GOT3 (cell line): ENCODE measurements at places on chromosomes 12 and 14.
A peak's percentile ranks its signal among the peaks of the same experiment; 100 is the strongest.

- DNase-seq = no peak
Observed at GRCh38 chr12:40203060-40203430, 21.8 kb upstream of the LRRK2 start.

GRCh38 chr12:17235996-17236395, 630.0 kb upstream of the LMO3 start:
- DNase-seq = no peak

- DNase-seq = no peak
Observed at GRCh38 chr12:103858953-103859601, 18.0 kb upstream of the NT5DC3 start.

DNA sequence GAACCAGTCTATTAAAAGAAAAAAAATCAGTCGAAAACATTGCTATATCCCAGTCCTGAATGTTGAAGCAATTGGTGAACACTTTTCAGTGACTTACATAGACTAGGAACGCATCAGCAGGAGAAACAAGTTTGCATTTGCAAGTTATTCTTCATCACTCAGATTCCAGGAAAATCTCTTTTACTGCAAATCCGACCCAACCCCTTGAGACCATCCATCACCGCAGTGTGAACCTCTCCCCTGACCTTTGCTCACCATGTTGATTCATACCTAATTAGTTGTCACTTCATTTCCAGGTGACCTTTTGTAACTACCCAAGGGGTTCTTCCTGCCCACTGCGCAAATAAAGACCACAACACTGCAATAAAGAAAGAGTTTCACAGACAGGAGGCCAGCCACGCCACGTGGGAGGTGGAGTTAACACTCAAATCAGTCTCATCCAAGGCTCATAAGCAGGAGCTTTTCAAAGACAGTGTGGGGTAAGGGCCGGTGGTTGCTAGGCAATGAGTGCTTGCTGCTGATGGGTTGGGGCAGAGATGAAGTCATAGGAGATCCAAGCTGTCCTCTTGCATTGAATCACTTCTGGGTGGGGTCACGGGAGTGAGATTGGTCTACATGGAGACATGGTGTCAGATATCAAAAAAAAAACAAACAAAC, 241.3 kb upstream of the TMEM132C start:
- DNase-seq = no peak

DNA sequence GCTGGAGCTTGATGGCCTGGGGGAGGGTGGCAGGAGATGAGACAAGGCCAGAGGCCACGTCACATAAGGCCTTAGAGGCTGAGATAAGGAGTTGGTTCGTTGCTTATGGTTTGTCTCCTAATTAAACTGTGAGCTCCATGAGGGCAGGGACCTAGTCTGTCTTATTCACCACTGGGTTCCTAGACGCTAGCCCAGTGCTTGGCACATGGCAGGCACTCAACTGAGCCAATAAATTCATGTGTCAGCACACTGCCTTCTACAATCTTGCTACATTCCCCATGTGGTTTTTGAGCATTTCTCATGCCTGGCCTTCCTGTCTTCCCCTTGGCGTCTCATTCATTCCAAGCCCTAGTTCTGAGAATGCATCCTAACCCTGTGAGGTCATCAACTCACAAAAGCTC, 92.5 kb upstream of the MED13L start:
- no peak for DNase-seq

GRCh38 chr14:65449647-65450046, 37.1 kb downstream of the FUT8 start:
- no peak for DNase-seq

DNA sequence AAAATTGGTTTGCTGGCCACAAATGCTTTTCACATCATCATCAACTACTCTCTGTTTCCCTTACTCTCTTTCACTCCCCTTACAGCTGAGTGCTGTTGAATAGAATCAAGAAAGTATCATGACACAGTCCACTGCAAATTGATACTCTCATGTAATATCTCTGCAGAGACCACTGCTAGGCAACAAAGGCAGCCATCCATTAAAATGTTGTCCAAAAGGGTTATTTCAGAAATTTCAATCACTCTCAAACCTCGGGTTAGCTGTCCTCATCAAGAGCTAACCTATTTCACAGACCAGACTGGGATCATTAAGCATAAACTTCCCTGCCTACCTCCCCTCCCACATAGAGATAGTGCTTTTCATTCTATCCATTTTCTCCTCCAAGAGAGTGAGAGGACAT, 186.7 kb downstream of the PLCZ1 start:
- no peak for DNase-seq

DNA sequence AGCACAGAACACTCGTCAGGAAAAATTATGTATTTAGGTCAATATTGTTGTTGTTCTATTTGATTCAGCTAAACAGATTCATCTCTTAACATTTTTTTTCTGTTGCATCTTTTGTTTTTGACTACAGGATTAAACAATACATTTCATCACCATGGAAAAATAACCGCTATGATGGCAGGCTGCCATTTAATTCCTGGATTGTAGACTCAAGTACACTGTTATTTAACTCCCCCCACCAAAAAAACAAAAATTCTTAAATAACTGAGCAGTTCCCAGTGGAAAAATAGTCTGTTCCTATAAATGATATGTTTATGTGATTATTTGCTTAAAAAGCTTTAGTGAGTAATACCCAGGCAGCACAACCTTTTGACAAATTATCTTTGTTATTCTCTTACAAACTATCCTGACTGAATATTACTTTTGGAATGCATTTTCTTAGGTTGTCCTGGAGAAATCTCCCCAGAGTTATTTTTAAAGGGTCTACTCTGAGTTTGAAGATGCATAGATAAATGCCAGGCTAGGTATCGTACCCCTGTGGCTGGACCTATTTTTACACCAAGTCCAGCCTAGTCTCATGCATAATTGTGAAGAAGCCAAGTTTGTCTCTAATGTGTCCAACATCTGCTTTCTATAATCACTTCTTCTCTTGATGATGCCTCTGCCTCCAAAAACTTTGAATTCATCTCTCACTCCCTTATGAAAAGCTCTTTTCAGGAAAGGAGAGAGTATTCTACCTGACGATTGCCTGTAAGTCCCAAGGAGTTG, 3.7 kb downstream of the KERA start:
- no peak for DNase-seq

DNA sequence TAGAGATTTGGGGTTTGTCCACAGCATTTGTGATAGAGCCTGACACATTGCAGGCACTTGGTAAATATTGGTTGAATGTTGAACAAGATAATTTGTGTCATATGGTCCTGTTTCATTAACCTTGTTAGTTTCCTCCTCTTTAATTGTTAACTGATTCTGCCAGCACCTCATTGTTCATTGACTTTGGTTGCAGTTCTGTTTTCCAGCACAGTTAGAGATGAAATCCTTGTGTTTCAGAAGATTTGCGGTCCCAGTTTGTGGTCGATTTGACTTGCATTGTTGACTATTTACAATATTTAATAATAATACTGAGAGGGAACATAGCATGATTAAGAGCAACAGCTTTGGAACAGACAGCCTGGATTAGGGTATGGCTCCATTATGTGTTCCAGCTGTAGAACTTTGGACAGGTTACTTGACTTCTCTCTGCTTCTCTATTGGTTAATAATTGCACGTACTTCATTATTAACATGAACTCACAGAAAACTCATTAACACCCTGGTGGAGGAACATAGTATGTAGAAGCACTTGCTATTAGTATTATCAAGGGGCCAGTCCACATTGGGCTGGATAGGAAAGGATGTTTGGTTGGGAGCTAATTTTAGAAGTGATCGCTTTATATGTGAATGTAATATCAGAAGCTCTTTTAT, 8.7 kb downstream of the DRAM1 start:
- no peak for DNase-seq

DNA sequence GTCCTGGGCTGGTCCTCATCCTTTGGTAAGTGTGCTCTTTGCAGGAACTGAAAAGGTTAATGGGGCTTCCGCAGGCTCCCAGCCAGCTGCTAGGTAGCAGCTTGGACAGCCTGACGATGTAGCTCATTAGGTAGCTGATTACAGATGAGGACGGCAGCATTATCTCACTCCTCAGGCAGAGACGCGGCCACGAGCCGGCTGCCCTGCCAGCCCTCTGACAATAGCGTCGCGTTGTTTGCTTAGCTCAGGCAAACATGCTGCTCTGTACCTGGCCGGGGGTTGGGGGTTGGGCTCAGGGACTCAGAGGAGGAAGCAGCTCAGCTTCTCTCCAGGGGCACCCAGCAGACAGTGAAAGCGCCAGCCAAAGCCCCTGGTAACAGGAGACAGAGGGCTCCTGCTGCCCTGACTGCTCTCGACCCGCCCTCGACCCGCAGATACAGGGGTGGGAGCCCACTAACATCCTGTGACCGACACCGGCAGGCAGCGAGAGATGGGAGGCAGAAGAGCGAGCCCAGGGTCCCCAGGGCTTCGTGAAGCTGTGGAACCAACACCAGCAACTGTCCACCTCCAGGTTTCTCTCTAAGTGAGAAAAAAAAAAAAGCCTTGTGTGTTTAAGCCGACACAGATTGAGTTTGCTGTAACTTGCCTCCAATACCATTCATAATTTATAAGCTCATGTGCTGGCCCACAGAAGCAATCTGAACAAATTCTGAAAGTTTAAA, 53.4 kb upstream of the DLK1 start:
- DNase-seq = no peak

DNA sequence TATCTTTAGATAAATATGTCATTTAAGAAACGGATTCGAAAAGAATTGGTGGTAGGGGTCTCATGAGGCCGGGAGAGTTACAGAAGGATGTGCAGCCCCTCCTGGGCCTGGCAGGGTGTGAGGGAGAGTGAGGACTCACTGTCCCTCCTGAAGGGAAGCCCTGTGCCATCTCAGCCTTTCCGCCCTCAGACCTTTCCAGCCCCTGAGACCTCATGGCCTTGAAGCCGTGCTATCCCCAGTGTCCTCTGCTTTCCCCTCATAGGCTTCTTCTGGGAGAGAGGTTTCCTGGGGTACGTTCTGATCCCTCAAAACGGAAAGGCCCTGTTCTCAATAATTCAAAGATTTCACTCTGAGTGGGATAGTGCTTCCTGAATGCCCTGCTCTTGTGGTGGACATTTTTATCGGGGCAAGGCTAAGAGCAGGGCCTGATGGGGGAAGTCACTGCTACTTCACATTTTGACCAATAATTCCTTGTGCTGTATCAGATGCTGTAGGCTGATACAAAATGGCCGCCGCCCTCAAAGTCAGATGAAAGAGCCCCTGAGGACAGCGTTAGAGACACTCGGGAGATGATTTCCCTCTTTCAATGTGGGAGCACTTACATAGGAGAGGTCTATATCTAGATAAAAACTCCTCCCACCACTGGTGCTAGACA, 1.3 kb downstream of the CD4 start:
- no peak for DNase-seq

- DNase-seq = peak; percentile 34
Observed at GRCh38 chr12:6372403-6373003, 2.9 kb downstream of the SCNN1A start.

- no peak for DNase-seq
Observed at GRCh38 chr14:31188744-31189143, 18.8 kb downstream of the HECTD1 start.

DNA sequence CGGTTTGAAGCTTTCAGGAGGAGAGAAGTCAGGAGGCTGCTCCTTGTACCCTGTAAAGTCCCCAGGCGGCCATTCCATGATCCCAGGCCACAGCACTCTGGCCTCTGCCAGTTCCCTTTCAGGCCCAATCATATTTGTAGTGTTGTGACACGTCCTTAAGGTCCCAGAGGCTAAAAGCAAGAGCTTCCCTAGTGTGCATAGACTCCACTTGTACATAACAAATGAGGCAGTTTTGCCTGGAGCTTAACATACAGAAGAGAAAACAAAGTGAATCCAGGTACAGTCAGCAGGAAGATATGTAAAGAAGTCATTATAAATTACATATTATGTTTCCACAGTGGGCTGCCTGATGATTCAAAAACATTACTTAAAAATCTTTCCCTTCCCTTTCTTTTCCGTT, 81.1 kb upstream of the RPH3A start:
- no peak for DNase-seq

DNA sequence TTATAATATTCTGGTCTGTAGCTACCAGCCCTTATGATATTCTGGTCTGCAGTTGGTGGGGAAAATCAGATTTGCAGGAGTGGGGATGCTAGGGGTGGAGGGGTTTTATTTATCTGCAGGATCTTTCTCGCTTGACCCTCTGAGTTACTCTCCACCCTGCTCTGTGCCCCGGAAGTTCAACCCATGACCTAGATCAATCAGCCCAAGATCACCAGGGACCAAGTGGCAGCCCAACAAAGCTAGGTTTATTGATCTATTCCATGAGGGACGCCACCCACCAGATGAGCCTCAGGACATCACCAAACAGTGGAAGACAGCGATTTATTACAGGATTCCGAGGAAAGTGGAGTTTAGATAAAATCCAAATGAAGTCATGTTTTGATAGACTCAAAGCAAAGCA, 25.8 kb upstream of the C12orf76 start:
- DNase-seq = no peak

DNA sequence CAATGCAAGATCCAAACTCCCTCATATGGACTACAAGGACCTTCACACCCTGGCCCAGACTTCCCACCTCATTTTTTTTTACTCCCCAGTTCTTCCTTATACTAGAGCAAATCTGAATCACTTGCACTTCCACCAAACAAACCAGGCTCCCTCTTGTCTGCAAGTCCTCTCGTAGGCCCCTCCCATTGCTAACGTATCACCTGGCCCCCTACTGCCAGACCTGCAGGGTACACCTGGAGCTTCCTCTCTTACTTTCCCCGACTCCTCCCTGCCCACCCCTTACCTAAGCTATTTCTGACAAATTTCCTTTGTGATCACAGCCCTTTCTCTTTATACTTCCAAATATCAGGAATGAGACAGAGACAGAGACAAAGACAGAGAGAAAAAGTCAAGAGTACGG, 463.9 kb downstream of the GALC start:
- no peak for DNase-seq

GRCh38 chr14:95835121-95835730, 41.4 kb upstream of the TUNAR start:
- no peak for DNase-seq

DNA sequence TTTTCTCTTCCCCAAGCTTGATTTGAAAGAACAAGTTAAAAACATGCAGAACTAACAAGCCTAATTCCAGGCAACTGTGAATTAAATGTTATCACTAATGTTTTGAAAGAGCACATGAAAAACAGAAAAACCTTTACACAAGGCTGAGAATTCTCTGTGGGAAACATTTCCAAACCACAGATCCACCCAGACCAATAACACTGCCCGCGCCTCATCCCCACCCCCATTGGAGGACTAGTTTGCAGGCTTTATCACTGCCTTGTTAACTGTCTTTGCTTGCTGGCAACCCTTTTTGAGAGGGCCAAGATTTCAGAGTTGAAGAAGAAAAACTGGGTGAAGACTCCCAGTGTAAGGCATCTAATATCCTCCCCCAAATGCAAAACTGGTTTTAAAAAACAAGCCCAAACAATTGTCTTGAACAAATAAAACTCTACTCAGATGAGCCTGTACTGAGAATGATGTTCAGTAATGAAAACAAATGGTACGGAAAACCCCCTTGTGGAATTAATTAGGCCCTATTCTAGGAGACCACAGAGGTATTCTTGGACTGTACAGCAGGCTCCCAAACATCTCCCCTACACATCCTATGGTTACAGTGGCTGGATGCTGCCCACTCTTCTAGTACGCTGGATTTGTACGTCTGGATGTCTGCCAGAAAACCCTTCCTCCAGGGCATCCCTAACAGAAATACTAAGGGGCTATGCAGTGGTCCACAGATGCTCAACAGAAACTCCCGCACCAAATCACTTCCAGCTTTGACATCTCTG, 5.8 kb downstream of the MAX start:
- DNase-seq = no peak

- no peak for DNase-seq
Observed at GRCh38 chr12:101967506-101967905, 90.1 kb downstream of the DRAM1 start.

GRCh38 chr12:112097641-112098040, 10.9 kb downstream of the NAA25 start:
- DNase-seq = no peak
